ENCODE measurements at places on chromosomes 5 and 9.

- DNase-seq = no peak
Measured at GRCh38 chr9:8674536-8674935, 875.0 kb upstream of the DMAC1 start.

GRCh38 chr9:112315331-112316257 lies 17.8 kb downstream of the PTBP3 start:
- no peak for DNase-seq

DNA sequence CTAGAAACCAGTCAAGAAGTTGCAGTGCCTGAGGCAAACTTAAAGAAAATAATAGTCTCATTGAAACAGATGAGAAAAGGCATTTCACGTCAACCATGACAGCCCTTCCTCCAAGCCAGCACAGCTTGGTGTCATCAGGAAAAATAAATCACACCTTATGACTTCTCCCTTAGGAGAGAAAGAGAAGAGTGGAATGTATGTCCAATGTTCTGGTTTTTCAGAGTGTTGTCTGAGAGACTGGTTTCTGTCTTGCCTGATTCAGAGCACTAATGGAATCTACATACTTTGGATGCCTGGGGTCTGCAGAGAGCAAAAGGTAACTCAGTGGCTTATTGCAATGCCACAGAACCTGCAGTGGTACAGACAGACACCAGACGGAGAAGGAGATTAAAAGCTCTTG lies 105.5 kb upstream of the PDE4D start:
- no peak for DNase-seq

DNA sequence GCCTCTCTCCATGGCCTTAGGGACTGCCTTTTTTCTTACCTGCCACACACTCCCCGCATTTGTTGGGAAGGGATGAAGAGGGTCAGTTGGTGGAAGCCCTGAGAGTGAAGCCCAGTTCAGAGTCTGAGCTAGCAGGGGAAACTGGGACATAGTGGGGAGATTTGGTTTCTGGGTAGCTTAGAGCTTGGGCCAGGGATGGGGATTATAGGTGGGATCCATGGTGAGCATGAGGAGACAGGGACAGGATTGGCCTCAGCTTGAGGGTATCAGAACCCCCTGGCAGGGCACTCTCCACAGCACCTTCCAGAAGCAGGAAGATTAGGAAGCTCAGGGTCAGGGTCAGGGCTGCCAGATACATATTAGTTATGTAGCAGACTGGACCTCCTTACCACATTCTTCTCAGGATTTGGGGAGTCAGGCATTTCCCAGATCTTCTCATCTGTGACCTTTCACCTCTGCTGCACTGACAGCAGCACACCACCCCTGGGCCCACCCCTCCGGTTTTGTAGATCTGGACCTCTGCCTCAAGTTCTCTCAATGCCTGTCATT lies 17.9 kb downstream of the OR13J1 start:
- peak; percentile 16 for DNase-seq

DNA sequence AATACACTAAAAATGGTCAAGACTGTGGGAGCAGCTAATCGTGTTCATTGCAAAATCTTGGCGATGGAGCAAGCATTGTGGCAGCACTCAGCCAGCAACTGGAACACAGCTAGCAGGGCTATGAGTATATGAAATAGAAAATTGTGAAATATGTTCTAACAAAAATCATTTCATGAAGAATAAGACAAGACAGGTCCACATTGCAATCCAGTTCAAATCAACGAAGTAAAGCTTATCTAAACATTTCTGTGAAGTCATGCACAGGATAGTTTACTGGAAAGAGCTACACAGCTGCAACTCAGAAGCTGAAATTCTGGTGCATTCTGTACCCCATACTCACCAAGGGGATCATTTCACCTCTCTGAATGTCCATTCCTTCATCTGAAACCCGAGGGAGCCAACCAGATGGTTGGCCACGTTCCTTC lies 5.3 kb upstream of the NFIL3 start:
- DNase-seq = no peak

GRCh38 chr5:139848508-139849100 lies 53.0 kb downstream of the PSD2 start:
- DNase-seq = peak; percentile 46

GRCh38 chr5:158812408-158812807 lies 287.3 kb downstream of the EBF1 start:
- peak; percentile 58 for DNase-seq

GRCh38 chr9:10127867-10128266 lies 484.9 kb downstream of the PTPRD start:
- no peak for DNase-seq

DNA sequence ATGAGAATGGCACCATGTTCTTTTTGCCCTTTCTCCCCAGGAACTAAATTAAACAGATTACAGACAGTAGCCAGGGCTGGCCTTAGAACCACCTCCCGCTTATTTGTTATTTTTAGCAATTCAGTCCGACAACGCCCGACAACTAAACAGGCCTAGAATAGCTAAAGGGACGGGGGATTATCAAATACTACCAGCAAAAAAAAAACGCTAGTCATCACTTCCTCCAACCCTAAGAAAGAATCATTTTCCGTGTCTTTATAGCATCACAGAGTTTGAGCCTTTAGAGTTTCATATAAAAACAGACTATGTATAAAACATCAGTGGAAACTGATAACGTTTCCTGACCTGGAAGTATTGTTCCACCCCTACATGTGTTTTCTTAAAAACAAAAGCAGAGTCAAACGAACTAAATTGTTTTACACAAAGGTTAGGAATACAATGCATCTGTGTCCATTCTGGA lies 35.3 kb downstream of the PFDN1 start:
- no peak for DNase-seq

DNA sequence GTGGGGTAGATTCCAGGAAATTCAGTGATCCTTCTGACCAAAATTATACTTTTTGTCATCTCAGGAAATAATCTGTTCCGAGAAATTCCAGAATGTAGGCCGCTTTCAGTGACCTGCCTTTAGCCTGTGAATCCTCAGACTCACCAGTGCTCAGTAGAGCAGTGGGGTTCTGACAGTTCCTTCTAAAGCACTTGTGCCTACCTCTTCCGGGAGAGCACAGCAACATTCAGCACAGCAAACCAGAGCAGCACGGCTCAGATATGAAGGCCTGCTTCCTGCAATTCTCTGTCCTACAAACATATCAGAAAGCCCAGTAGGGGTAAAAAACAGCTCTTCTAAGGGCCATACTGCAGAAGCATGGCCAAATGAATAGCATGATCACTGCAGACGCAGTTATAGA lies 15.0 kb downstream of the FANCC start:
- DNase-seq = no peak
